ENCODE measurements at places on chromosomes 16 and 17. TPM values are rescaled to one million over a fixed set of nuclear protein-coding genes. Genes with fewer than 3 reads are reported as not detected.

GRCh38 chr16:75794426-75794825, 68.1 kb upstream of the CPHXL start:
- DNase-seq: no peak

BLTP2 gene
- 145 TPM for total RNA-seq

DNA sequence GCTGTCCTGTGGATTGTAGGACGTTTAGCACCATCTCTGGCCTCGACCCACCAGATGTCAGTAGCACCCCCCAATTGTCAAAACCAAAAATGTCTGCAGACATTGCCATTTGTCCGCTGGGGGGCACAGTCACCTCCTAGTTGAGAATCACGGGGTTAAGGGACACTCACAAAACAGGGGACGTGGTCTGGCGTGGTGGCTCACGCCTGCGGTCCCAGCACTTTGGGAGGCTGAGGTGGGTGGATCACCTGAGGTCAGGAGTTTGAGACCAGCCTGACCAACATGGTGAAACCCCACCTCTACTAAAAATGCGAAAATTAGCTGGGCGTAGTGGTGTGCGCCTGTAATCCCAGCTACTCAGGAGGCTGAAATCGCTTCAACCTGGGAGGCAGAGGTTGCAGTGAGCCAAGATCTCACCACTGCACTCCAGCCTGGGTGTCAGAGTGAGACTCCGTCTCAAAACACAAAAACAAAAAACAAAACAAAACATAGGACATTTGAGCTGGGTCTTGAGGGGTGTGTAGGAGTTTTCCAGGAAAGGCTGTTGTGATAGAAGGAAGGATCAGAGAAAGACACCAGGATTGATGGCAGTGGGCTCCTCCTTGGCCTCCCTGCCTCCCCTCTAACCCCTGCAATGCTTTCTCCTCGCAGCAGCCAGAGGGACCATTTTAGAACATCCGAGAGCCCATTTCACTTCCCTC, 171.8 kb upstream of the GSE1 start:
- no peak for DNase-seq

DNA sequence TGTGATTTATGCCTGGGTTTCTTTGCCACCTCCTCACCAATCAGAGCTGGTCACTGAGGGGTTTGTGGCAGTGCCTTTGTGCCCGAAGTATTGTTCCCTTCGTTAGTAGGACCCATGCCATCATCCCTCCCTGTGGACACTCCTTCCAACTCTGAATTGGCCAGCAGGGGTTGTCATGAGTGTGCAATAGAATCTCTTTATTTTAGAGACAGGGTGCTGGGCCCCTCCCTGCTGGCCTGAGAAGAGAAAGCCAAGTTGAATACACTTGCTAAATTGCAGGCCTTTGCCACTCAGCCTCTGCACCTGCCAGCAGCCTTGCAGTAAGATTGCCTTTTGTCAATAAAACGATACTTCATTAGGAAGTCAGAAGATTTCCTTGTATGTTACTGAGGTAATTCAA, 40.7 kb upstream of the SLC12A3 start:
- peak; percentile 72 for DNase-seq

DNA sequence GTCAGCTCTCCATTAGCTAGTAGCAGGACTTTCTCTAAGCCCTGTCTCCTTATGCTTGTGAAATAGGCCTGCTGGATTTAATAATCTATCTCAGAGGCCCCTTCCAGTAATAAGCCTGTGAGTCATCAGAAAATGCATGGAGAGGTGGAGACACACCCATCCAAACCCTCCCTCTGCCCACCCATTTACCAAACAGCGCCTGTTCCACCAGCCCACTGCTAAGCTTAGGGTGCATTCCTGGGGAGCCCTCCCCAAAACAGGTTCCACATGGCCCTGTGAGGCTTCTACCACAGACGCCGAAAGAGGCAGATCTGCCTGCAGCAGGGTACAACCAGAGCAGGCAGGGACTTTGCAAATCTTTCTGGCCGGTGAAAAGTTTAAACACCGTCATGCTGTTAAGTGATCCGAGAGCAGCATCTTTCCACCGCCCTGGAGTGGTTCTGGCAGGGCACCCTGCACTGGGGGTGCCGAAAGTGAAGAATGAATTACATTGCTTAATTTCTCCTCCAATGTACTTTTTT, 99.3 kb downstream of the GAS7 start:
- DNase-seq: no peak

DNA sequence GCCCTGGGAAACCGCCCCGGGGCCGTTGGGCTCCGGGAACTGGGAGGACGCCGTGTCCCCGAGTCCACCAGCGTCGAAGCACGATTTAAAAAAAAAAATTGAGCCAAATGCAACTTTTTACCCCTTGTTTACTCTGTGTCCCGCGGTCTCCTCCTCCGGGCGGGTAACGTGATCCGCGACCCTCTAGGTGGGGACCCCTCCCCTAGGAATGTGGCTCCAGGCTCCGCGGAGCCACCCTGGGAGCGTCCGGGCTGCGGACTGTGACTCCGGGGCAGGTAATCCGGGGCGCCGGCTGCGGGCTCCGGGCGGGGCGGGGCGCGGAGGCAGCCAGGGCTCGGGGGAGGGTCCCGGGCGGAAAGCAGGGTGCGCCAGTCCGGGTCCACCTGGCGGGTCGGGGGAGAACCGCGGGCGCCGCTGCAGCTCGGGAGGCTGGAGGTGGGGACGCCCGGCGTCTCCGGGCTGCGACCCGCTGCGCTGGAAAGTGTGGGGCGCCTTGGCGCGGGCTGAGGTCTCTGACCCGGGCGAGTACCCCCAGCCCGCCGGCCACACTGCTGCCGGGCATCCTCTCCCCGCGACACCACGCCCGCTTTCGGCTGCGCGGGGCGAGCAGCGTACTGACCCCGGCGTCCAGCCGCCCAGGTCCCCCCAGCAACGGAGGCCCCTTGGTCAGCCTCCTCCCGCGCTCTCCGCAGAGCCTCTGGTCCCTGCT, 852 bp upstream of the HELZ start:
- peak; percentile 78 for DNase-seq

GRCh38 chr17:72142614-72143013, 21.8 kb downstream of the SOX9 start:
- DNase-seq: no peak

PRKCB gene
- 25.2 TPM for total RNA-seq

TMEM114 gene
- not detected for total RNA-seq

UBALD1 gene
- total RNA-seq: 35.5 TPM

LHX1 gene
- not detected for total RNA-seq

- peak; percentile 58 for DNase-seq
Measured at GRCh38 chr17:32488604-32489180, 1.9 kb downstream of the CDK5R1 start.

GRCh38 chr16:23579371-23579770, 16.7 kb downstream of the NDUFAB1 start:
- no peak for DNase-seq

DNA sequence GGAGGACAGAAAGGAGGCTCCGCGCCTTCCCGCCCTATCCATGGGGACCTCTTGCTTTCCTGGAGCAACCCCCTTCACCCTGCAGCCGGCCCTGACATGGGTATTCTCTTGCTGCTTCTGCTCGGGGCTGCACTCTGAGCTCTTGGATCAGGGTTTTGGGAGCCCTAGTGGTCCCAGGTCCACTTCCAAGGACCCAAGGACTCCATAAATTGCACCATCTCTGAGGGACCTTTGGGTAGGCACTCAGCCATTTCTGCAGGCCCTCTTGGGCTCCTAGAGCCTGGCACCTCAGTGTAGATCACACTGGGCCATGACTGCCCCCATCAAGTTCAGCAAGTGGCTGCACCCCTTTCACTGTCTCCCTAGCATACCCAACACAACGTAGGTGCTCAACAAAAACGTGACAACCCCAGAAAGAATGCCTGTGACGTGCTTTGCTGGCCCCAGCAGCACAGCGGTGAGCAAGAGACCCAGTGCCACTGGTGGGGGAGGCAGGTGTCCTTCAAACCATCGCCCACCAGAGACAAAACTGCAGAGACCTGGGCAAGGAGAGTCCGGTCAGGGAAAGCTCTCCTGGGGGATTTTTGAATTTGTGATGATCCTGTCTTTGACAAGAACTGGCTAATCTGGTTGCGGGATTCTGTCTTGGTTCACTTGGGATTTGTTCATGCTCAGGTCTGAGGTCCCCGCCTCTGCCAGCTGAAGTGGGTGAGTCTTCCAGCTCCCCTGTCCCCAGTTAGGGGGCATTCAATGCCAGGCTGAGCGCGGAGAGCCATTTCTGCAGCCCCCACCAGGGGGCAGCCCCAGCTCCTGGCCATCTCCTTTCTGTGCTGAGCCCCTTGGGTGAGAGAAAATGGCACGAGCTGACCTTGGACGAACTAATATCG, 2.5 kb upstream of the RAB11FIP4 start:
- DNase-seq: no peak

Data from upper lobe of right lung (tissue), 1 donor.